Uterus (tissue), 4 donors: ENCODE measurements at places on chromosomes 5 and 9. TPM values are rescaled to one million over a fixed set of nuclear protein-coding genes. Genes with fewer than 3 reads are reported as not detected.

GRCh38 chr9:131418143-131419025, 24.5 kb downstream of the PRRC2B start:
- no peak overlapping the region for H3K4me3 ChIP-seq
- no peaks in the 10 kb centered on the region for H3K27me3 ChIP-seq
- H3K27ac ChIP-seq: peak overlapping the region; percentile 74
- no peak for DNase-seq

DNA sequence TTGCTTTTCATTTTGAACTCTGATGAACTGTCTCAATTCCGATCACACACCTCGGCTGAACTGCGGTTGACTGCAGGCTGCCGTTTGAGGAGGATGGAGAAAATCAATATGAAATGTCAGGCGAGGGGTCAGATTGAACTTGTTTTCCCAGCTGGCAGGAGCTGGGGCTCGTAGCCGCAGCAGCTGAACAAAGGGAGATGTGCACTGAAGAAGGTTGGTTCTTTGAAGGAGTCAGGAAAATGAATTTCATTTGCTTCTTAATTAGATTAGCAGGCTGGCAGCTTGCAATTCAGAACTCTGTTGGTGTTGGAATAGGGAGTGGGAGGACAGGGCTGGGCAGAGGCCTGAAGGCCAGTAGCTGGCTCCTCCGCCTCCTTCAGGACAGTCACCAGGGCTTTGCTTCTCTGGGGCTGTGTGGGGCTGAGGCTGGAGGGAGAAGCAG, 117.4 kb upstream of the GPR151 start:
- no peak overlapping the region for H3K27ac ChIP-seq
- H3K27me3 ChIP-seq: no peaks in the 10 kb centered on the region
- H3K4me3 ChIP-seq: no peak overlapping the region
- H3K36me3 ChIP-seq: no peaks in the 10 kb centered on the region
- no peak for DNase-seq

LRRC19 gene
- not detected for total RNA-seq

TAF11L5 gene
- total RNA-seq: not detected

IFNA13 gene
- not detected for total RNA-seq
